SK-MEL-5 (cell line): ENCODE measurements at places on chromosomes 3 and 15. TPM values are rescaled to one million over a fixed set of nuclear protein-coding genes. Genes with fewer than 3 reads are reported as not detected.

Gene JAGN1
- 42.9 and 45.2 TPM in 2 replicates for total RNA-seq

Gene CNTN3
- total RNA-seq, result 0.16 and 0.37 TPM in 2 replicates

Gene TOPBP1
- 66.9 TPM in 2 replicates for total RNA-seq

Gene RBMS3
- total RNA-seq, result 5.9 and 7.5 TPM in 2 replicates

Gene NOX5
- total RNA-seq, result 4.0 TPM in 2 replicates

Gene CP
- total RNA-seq, result 0.43 and 0.53 TPM in 2 replicates

Gene SLC24A5
- 423 and 457 TPM in 2 replicates for total RNA-seq

Gene LYZL4
- total RNA-seq, result not detected in 2 replicates
